GM04503 (cell line): ENCODE measurements at places on chromosomes 3 and 15.
A peak's percentile ranks its signal among the peaks of the same experiment; 100 is the strongest.

- peak; percentile 16 for DNase-seq
These were observed 45.7 kb downstream of the B3GNT5 start for GRCh38 chr3:183298701-183299153.

DNA sequence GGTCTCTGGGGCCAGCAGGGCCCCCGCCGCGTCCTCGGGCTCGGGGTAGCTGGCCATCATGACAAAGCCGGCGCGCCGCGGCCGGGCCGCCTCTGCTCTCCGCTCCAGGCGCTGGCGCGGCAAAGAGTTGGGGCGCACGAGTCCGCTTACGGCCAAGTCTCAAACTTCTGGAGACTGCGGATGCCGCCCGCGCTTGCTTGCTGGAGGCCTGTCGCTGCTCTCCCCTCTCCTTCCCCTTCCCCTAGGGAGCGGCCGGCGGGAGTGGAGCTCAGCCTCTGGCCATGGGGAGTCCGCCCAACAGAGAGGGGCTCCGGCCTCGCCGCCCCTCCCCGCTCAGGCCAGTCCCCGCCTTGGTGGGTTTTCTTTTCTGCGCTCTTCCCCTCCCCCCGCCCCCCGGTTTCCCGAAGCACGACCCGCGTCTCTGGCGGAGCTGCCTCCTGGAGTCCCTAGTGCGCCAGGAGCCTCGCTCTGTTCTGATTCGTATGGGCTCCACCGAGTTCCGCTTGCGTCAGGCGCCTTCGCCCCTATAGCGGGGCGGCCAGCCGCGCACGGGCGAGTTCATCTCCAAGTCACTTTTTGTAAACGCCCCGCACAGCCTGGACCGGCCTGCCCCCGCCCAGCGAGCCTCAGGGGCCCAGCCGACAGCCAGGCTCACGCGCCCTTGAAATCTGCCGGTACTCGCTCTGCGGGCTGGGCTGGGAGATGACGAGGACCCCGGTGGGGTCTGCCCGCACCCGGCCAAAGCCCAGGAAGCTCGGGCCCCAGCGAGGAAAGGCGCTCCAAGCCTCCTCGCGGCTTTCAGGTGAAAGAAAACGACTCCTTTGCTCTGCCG lies at the start of the genes FOXL2 and FOXL2NB:
Gene FOXL2, minus strand, starts transcription at position 475 of the 832 bp plus-strand sequence. Its CDS starts 415 bp downstream, at position 60.
Gene FOXL2NB, plus strand, starts transcription at position 555 of the 832 bp plus-strand sequence. Its CDS starts 148 bp downstream, at position 703.
- DNase-seq = peak; percentile 63

DNA sequence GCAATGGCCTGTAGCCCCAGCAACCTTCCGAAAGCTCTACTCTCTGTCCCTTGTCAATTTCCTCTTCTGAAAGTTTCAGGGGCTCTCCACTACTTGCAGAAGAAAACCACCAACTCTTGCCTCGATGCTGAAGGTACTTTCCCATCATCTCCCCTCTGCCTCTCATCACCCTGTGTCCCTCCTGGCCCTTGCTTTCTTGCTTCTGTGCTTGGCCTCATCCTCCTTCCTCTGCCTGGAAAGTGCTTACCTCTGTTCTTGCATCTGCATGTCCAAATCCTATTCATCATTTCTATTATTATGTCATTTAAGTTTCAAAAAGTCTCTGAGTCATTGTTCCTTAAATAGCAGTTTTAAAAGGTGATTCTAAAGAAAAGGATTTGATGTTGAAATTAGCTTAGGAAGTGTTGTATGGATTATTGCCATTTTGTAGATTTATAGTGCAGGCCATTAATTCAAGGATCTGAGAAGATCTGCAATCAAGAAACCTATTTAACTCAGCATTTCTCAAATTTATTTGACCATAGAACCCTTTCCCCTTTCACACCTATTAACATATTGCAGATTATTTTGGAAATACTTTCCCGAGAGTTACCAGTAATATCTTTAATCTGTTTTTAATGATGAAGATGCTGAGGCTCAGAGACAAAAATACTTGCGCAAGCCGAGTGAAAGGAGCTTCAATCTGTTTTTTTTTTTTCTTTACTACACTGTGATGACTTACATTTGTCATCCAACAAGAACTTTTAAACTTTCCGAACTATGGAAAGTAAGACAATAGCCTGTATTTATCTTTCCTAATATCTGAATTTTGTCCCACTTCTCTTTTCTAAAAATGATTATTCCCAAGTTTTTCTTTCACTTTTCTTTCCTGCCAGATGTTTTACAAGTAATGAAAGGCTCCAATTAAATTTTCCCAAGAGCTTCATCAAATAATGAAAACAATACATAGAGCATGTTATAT lies 22.3 kb upstream of the CFAP161 start:
- DNase-seq = no peak

DNA sequence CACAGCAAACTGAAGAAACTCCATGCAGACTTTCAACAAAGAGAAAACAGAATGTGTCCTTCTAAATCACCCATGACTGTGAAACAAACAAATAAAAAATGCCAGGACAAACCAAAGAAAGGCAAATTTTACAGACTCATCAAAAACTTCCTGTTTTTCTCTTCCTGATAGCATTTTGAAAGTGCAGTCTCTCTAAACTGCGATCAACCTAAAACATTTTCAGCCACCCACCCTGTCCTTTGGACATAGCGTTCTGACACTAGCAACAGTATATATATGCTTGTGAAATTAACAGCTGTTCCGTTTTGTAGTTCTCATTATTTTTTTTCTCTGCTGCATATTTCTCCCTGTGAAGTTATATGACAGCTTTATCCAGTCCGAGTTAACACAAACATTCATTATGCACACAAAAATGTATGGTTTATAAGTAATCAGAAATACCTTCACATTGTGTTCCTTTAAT lies 151.7 kb downstream of the FBN1 start:
- no peak for DNase-seq

- DNase-seq = no peak
These were observed 45.9 kb upstream of the RASA2 start for GRCh38 chr3:141440942-141441341.

- DNase-seq = no peak
These were observed 115.2 kb downstream of the CADM2 start for GRCh38 chr3:85074003-85074402.

GRCh38 chr3:56879436-56880215 lies 77.9 kb upstream of the ARHGEF3 start:
- DNase-seq = no peak

DNA sequence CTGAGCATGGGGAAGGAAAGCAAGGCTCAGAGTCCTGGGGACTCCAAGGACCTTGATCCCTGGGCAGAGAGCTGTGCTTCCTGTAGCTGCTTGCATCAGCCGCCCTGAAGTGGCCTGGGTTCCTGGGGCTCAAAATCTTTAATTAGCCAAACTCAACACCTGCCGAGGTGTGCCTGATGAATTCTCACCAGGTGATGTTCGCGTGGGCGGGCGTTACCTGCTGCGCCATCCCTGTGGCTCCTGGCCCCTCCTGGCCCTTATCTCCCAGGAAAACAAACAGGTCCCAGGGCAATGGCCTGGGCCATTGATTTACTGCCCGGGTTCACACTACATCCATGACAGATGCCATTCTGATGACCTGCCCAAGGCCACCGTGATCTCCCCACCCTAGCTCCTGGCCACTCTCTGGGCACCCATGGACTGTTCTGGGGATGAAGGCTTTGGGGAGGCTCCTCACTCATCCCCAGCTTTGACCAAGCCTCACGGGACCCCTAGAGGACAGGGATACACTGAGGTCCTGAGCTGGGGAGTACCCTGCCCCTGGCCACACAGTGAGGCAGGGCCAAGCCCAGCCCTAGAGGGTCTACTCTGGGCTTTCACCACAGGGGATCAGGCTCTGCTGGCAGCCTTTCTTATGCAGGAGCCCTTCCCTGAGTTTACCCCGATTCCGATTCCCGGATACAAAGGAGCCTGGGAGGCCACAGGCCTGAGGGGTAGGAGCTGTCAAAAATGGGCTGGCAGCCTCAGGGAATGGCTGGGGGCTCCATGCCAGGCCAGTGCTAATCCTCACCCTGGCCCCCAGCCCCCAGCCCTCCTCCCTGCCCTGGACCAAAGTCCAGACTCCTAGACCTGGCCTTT lies 5.7 kb downstream of the SLC38A3 start:
- no peak for DNase-seq

DNA sequence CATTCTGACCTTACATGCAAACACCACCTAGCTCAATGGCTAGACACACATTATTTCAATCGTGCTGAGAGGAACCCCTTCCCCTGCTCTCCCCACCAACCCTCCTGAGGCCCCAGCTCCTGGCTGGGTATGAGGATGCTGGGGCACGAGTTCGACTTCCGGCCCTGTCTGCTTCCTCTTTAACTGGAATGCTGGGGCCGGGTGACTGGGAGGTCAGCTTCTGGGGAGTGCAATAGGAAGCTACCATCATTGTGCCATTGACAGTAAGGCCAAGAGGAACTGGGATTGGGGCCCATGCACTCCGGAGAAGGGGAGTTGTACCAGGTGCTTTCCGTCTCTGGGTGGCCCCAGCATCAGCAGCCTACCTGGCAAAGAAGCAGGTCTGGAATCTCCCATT lies 15.6 kb upstream of the TLE3 start:
- no peak for DNase-seq

DNA sequence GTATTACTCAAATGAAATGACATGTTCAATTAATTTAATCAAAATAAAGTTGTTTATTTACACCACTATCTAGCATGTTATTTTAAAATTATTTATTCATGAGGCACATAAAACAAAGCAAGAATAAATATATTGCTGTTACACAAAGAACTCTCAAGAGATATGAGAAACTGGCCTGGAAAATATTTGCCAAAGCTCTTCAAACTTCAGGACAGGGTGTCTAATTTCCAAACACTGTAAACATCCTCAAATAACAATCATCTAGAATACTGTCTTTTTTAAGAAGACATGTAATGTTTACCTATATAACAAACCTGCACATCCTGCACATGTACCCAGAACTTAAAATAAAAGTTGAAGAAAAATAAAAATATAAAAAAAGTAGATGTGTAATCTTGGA lies 876.6 kb downstream of the TUSC7 start:
- DNase-seq = no peak

DNA sequence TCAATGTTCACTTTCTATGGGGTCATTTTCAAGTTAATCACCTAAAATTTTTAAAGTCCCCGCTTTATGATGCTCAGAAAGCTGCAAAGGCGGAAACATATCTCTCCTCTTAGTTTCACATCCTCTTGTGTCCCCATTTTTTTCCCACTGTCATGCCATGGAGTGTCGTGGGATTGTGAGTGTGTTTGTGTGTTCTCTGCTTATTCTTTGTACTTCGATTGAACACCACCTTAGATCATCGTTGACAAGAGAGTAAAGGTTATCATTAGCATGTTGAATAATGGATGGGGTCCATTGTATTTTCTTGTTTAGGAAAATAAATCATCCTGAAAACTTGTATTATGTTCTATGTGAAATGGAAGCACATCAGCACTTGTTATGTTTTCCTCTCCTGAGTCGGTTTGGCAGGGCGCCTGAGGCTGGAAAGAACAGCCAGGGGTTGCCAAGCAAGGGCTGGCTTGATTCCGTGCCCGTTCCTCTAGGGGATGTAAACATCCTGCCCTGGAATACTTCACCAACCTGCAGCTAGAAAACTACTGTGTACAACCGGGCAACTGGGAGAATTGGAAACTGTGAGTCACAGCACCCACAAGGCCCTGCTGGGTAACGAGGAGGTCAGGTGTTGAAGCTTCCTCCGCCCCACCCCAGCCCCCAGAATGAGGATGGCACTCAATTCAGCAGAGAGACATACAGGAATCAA lies 67.2 kb downstream of the EIF4E3 start:
- no peak for DNase-seq

DNA sequence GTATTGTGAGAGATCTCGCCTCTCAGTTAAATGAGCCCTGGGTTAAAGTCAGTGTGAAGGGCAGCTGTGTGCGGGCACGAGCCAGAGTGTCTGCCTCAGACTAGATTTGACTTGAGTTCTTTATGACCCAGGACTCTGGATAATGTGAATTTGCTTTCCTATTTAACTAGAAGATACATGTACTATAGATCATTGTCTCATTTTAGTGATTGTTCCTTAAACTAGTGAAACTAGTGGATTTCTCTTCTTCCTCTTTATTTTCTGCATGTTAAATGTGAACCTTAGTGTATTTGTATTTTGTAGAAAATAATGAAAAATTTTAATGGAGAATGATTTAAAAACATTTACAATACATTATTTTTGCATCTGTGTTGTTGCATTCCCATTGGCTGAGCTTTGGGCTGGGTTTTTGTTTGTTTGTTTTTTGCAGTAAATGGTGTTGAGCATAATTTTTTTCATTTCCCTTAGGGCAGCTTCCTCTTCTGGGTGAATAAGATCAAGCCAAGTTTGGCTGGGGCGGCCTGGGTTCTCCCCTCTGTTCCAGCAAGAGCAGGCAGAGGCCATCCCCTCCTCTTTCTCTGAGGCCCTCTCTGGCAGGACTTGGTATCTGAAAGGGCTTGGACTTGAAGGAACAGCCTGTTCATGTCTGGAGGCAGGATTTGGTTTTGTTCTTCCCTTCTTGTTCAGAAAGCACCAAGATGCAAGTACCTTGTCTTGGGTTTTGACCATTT lies 15.0 kb downstream of the GCSAM start:
- DNase-seq = no peak

DNA sequence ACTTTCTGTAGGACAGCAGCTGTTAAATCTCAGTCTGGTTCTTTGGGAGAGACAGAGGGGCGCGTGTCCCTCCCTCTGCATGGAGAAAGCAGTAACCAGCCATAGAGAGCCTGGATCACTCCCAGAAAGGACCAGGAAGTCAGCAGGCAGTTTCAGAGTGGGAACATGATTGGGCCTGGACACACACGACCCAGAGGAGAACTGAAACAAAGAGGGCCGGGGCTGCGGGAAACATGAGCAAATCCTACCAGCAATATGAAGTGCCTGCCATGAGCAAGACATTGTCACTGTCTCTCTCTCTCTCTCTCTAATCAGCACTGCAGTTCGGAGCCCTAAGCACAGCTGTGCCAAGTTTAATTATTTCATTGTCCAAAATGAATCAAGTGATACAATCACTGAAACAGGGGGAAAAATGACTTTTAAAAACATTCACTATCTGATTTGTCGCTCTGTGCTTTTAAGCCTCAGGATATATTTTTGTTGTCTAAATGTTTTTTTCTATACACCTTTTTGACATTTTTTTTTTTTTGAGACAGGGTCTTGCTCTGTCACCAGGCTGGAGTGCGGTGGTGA lies 17.6 kb downstream of the MUC13 start:
- no peak for DNase-seq

DNA sequence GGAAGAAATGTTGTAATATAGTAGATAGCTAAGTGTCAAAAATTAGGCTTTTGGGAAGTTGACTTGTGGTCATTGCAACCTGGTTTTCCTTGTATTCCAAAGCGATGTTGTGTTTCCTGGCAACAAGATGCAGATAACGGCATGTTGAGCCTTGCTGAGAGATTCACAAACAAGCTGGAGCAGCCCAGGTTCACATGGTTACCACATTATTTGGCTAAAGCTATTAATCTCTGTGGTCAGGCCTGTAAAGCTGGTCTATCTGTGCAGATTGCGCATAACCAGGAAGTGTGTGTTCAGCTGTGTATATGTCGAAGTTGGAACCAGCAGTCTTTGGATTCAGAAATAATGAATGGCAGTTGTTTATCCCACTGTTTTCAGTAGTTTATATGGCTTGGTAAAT lies 6.6 kb downstream of the TIPARP start:
- peak; percentile 92 for DNase-seq
